ENCODE measurements at places on chromosomes 11 and 22. TPM values are rescaled to one million over a fixed set of nuclear protein-coding genes. Genes with fewer than 3 reads are reported as not detected.
A peak's percentile ranks its signal among the peaks of the same experiment; 100 is the strongest.

DNA sequence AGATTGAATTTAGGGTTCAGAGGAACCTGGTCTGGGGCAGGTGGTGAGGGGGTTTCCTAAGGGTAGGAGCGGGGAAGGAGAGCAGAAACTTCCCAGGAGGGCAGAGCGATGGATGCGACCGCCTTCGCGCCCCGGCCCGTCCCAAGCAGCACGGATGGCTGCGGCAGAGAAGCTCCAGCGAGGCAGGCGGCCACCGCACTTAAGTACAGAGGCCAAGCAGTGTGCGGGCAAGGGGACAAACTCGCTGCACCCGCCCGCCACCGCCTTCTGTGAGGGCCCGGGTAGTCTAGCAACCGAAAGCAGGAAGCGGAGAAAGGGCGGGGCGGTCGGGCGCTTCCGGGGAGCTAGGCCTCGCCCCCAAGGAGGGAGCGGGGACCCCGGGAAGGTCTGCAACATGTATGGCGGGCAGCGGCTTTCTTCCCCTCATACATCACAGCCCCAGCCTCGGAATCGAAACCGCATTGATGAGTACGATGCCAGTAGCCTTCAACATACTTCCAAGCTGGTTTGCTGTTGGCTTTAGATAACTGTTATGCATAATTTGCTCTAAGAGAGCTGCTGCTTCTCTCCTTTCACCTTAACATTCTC is at the start of gene AGBL2:
Gene AGBL2 (minus strand): TSS at position 288 of the 588 bp plus-strand sequence. CDS start 719 bp downstream, outside the sequence.
- DNase-seq, result peak; percentile 9

DNA sequence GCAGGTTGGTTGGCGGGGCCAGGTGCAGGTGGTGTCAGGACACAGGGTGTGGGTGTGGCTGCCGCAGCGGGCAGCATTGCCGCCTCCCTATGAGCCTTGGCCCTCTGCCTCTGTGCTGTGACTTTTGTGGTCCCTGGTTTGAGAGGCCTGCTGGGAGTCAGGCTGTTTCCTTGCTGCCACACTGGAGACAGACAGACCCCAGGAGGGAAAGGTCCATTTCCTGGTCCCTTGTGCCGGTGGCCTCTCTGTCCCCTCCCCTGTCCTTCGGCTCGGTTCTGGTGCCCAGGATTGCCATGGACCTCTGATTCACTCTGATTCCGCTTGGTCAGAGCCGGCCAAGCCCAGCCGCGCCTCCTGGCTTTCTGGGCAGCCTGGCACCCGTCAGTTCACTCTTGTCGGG is 196.9 kb downstream of the TBC1D22A start:
- no peak for DNase-seq

GRCh38 chr11:126764231-126764630 is 236.3 kb downstream of the KIRREL3 start:
- DNase-seq, result no peak

GRCh38 chr22:26360169-26360885 is 68.7 kb upstream of the ASPHD2 start:
- DNase-seq, result peak; percentile 46

- DNase-seq, result no peak
These were observed 28.2 kb upstream of the TMPRSS4 start for GRCh38 chr11:118048472-118049370.

DNA sequence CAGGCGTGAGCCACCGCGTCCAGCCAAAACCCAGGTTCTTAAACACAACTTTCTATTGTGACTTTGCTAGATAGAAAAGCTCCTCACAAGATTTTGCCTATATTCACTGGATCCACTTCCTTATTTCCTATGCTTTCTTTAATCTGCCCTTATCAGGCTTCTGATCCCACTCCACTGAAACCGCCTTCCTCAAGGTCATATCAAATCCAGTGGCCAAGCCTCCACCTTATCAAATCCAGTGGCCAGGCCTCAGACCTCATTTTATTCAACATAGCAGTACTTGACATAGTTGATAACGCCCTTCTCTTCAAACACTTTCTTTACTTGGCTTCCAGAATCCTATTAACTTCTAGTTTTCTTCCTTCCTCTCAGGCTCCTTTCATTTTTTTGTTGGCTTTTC is 29.5 kb downstream of the DIXDC1 start:
- DNase-seq, result no peak

- no peak for DNase-seq
These were observed 3.6 kb downstream of the SYNGR1 start for GRCh38 chr22:39353346-39353745.

- no peak for DNase-seq
These were observed 39.9 kb downstream of the CLPB start for GRCh38 chr11:72394416-72394815.

- DNase-seq, result no peak
These were observed 627 bp downstream of the JRKL start for GRCh38 chr11:96390488-96390792.

DNA sequence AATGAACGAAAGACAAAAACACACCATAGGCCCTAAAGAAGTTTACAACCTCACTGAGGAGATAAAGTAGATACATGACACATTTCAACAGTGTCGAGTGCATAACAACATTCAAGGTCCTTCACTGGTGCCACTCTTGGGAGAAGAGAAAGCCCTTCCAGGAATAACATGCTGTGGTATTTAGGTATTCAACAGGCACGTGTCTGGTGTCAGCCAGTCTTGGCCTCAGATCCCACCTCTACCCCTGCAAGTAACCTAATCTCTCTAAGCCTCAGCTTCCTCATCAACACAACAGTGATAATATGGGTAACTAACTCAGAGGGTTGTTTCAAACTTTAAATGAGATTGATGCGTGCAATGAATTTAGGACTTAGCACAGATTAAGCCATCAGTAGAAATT is 235.0 kb upstream of the ZC3H12C start:
- DNase-seq, result no peak

- no peak for DNase-seq
These were observed 35.9 kb downstream of the KIAA0930 start for GRCh38 chr22:45204819-45205218.

- no peak for DNase-seq
These were observed 10.8 kb downstream of the BRSK2 start for GRCh38 chr11:1400317-1401170.

- no peak for DNase-seq
These were observed 89.3 kb downstream of the PRR5L start for GRCh38 chr11:36385121-36385970.

The C11orf21 gene
- total RNA-seq, result not detected

The CASP1 gene
- total RNA-seq, result 7.8 TPM

The APOL3 gene
- 20.3 TPM for total RNA-seq

Data from gastrocnemius medialis (tissue), 4 donors.